ENCODE measurements at places on chromosomes 4 and X.

DNA sequence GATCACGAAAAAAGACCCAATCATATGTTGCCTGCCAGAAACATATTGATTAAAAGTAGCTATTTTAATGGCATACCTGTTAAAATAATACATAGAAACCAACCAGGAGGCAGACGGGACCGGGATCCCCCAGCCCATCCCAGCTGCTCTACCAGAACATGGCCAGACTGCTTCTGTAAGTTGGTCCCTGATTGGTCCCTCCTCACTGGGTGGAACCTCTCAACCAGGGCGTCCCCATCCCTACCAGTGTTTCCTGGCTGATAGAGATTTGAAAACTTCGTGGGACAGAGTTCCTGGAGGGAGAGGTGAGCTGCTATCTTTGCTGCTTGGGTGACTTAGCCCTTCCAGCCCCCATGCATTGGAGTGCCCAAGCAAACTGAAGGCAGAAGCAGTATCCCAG lies 256.2 kb downstream of the TRAM1L1 start:
- no peak for DNase-seq

DNA sequence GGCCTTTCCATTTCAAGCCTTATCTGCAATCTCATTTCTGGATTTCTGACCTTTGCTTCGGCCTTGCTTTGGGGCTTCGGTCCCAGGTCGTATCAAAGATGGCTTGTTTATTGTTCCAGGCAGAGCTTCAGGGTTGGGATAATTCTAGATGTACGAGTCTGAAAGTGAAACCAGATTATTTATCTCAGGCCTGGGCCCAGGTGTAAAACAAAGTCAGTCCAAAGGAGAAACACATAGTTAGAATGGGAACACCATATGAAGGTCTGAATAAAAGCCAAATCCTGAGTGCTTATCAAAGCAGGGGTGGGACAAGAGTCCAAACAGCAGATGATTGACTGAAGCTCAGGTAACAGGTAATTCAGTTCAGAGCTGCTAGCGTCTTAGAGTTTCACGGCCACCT lies 17.1 kb downstream of the PRIMPOL start:
- DNase-seq = no peak

- no peak for DNase-seq
Observed at GRCh38 chr4:165481053-165481835, 102.4 kb downstream of the CPE start.

- DNase-seq = no peak
Observed at GRCh38 chrX:928606-929005, 283.8 kb downstream of the CRLF2 start.

DNA sequence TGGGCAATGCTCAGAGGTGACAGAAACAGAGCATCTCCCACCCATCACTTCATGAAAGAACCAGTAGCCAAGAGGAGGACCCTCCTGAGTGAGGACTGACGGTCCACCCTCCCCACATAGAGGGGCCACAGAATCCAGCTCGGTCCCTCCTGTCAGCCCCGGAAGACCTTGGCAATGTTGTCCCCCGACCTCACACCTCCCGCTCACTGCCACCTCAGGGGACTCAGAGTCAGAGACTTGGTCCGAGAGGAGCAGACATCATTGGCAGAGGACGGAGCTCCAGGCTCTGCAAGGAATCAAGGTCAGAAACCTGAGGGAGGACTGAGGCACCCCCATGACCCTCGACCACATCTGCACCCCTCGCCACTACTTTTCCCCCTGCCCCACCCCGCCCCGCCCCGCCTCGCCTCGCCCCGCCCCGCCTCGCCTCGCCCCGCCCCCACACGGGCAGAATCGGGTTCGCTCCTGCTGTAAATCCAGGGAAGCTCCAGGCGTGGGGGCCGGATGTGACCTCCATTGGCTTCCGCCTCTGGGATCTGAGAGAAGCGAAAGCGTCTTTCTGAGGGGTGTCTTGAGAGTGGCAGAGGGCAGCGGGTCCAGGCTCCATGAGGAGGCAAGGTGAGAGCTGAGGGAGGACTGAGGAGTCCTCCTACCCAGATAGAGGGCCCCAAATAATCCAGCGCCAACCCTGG lies at the start of gene MAGEA11:
TSS of gene MAGEA11 (plus strand) at position 516 of the 692 bp plus-strand sequence. CDS start 1,100 bp downstream, outside the sequence.
- DNase-seq = no peak

DNA sequence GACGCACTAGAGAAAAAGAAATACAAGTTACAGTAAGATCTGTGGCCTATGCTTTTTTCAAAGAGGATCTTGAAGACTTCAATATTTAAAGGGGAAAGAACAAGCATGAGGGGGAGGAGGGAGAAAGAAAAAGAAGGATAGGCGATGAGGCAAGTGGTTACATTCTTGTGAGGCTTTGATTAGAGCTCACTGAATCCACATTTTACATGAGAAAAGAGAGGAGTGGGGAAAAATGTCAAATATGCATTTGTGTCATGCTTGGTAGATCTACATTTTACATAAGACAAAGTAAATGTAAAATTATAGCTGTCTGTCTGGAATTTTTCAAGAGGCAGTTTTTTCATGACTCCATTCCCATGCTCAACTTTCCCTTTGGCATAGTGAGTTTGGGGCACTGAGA lies 965.9 kb downstream of the FSTL5 start:
- DNase-seq = no peak

DNA sequence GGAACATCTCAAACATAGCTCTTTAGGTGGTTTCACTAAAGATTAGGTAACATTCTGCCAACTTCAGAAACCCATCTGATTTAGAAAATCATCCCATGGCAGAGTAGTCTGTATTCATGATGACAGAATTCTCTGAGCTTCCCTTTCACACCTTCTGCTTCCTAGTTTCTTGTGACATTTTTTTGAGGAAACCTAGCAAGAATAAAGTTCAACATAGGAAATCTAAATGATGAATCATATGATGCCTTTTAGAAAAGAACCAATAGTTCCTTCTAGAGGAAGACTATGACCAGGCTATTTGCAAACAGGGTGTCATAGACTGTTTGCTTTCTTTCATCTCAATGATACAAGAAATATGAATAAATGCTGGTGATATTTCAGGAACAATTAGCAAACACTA lies 49.8 kb upstream of the CAMK2D start:
- DNase-seq = peak; percentile 21

DNA sequence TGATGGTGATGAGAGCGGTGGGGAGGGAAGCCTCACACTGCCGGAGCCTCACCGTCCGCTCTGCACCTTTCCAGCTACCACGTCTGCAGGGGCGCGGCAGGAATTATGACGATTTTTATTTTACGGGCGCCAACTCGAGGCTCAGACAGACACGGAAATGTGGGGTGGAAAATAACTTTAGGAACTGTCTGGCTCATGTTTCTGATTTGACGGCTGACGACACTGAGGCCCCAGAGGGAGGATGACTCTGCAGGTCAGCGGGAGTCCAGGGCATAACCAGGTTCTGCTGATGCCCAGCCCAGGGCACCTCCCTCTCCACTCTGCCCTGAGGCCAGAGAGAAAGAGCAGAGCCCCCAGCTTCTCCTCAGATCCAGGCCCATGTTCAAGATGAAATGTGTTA lies 43.9 kb downstream of the C4orf50 start:
- no peak for DNase-seq

- peak; percentile 73 for DNase-seq
Observed at GRCh38 chr4:8070736-8071718, 87.6 kb downstream of the ABLIM2 start.

DNA sequence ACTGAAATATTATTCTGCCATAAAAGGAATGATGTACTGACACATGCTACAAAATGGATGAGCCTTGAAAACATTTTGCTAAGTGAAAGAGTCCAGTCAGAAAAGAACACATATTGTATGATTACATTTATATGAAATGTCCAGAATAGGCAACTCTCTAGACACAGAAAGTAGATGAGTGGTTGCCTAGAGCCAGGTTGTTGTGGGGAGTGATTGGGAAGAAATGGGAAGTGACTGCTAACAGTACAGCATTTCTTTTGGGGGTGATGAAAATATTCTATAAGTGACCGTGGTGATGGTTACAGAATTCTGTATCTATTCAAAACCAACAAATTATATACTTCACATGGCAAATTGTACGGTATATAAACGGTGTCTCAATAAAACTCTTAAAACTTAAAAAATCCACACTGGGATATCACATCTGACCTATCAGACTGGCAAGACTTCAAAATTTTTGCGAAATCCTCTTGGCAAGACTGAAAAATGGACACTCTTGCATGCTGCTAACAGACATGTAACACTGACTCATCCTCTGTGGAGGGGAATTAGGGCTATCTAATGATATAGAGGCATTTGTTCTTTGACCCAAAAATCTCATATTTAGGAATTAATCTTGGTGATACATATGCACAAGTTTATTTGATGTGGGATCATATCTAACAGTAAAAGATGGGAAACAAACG lies 71.8 kb downstream of the FAM13A start:
- DNase-seq = no peak

GRCh38 chrX:39445336-39445735 lies 644.1 kb downstream of the MID1IP1 start:
- no peak for DNase-seq

- DNase-seq = no peak
Observed at GRCh38 chrX:9687899-9688298, 77.7 kb downstream of the GPR143 start.

GRCh38 chrX:2416851-2417604 lies 83.7 kb downstream of the DHRSX start:
- no peak for DNase-seq

DNA sequence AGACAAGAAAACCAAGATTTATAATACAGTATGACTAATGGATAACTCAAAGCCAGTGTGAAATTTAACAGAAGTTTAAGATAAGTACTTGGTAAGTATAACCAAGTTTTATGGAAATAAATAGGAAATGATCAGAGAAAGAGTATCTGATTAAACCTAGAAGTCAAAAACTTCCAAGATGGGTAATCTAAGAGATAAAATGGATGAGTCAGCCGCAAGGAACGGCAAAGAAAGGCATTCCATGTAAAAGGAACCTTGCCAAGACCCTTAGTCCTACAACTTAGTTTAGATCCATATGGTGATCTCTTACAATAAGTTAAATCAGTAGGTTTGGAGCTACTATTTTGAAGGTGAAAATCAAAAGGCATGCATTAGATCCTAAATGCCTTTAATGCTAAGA lies 34.8 kb downstream of the LIN54 start:
- no peak for DNase-seq
